A549 treated with Mapracorat at 1 μM for 4 hours (cell line): ENCODE measurements at places on chromosomes 1 and 21. TPM values are rescaled to one million over a fixed set of nuclear protein-coding genes. Genes with fewer than 3 reads are reported as not detected.

The DIO1 gene
- not detected in 5 replicates for total RNA-seq

The TNFRSF8 gene
- 0.09 to 0.16 TPM (median 0.13 TPM) in 5 replicates for total RNA-seq

The KRTAP21-2 gene
- total RNA-seq: not detected in 5 replicates

The TMEM200B gene
- total RNA-seq: 0.06 to 0.14 TPM (median 0.12 TPM) in 3 of 5 replicates, not detected in the others
